NCI-H1048 (cell line): ENCODE measurements at places on chromosomes 11 and 22.

DNA sequence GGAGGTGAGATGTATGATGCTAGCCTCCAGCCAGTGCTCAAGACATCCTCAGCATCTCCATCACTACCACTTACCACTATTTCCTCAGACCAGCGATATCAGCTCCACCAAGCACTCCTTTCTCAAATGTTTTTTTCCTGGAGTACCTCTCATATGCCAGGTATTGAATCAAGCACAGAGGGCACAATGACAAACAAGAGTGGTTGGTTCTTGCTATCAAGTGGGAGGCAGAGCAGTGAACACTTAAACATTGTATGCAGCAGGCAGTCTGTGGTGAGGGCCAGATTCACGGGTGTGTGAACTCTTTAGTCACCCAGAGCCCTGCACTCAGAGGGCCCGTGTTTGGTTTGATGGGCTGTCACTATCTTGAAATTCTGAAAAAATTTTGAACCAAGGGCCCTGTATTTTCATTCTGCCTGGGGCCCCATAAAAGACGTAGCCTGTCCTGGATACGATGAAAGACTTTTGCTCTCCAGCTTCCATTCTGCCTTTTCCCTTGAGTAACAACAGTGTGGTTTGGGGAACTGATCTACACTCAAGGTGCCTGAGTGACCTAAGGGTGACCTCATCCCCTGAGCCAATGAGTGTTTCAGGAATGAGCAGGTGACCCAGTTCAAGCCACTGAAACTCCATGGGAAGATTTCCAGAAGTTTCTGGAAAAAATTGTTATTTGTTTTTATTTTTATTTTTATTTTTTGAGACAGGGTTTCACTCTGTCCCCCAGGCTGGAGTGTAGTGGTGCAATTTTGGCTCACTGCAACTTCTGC lies 348.4 kb upstream of the NARS2 start:
- DNase-seq = no peak

DNA sequence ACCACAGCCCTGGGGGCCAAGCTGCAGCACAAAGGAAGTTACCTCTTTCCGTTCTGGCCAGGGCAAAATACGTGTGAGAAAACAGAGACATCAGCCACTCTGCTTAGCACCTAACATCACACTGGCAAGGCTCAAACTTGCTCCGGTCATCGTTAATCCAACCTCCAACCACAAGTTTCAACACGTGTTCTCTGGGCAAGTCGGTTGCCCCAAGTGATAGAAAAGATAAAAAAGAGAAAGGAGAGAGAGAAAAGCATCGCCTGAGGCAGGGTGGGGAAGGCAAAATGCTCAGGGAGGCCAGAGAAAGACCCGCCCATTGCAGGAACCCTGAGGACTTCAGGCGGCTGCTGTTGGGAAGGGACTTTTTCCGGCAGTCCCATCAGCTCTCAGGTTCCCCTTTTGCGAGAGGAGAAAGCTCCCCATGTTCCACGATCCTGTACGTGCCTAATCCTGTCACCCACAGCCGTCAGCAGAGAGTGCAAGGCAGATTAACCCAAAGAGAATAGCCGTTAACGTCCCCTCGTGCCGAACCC lies 18.5 kb upstream of the B4GALNT4 start:
- no peak for DNase-seq

GRCh38 chr22:31556627-31557203 lies 60.4 kb downstream of the SFI1 start:
- no peak for DNase-seq

GRCh38 chr22:34429314-34429713 lies 509.0 kb upstream of the LARGE1 start:
- no peak for DNase-seq
